ENCODE measurements at places on chromosomes 2 and 18.
A peak's percentile ranks its signal among the peaks of the same experiment; 100 is the strongest.

- no peak for DNase-seq
Observed at GRCh38 chr2:227016894-227017293, 147.1 kb downstream of the COL4A4 start.

- no peak for DNase-seq
Observed at GRCh38 chr18:623761-624620, 27.2 kb downstream of the CLUL1 start.

DNA sequence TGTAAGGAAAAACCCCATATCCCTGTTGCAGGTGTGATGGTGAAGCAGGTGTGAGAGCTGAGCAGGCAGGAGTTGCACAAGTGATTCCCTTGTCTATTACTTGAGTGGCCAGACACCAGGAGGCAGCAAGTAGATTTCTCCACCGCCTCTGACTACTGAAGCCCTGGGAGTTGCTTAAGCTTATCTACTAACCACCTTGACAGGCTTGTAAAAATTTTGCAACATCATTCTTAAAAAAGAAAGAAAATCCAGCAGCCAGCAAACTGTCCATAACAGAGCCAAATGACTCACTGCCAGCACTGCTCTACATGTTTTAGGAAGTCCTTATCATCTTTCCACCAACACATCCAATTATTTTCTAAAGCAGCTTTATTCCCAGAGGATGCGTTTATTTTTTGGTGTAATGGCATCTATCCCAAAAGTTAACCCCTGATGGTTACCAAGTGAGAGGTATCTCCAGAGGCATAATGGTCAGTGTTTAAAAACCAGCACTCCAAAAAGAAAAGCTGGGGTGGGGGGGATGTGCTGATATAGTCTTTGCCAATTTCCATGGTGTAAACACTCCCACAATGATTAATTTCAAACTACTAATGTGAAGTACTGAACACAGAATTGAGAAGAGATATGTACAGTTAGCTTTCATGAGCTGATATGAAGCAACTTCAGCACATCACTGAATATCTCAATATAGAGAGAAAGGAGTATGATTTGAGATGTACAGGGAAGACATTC, 16.3 kb upstream of the GPR39 start:
- DNase-seq = no peak

DNA sequence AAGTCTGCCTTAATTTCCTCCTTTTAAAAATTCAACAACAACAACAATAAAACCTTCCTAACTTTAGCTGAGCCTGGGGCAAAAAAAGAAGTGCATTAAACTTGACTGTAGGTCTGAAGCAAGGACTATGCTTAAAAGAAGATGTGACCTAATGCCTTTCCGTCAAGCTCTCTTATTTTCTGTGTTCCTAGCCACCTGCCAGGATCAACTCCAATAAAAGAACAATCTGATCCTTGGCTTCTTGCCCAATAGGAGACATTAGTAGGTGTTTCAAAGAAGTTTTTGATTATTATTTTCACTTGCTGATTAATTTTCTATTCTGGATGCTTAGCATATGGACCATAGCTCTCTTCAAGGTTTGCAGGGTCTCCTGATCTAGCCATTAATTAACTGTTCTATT, 237.5 kb downstream of the STK39 start:
- no peak for DNase-seq

GRCh38 chr2:37809525-37809924, 115.6 kb upstream of the RMDN2 start:
- no peak for DNase-seq

- DNase-seq = no peak
Observed at GRCh38 chr2:15559379-15560139, 1.6 kb downstream of the NBAS start.

DNA sequence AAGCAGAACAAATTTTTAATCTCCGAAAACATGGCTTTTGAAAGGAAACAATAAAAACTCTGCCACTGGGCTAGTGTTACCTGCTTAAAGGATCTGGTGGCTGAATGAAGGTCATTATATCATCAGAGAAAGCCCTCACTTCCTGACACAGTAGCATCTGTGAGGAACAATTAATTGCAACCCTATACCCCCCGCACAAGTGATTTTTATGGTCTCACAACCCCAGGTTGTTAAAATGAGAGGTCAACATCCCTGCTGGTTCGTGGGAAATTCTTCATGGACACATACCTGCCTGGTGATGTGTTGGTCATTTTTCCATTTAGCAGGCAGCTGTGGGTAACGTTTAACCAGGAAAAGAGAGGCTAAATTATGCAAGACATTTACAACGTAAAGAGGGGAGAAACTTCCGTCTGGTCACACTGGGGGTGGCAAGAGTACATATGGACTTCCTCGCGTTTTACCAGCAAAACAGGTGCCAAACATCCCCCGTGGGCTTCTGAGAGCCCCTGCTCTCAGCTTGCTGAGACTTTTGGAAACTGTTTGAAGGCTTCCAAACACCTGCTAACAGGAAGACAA, 29.2 kb downstream of the NIFK start:
- DNase-seq = no peak

- DNase-seq = peak; percentile 82
Observed at GRCh38 chr18:44679056-44679913, 1.4 kb upstream of the SETBP1 start.

DNA sequence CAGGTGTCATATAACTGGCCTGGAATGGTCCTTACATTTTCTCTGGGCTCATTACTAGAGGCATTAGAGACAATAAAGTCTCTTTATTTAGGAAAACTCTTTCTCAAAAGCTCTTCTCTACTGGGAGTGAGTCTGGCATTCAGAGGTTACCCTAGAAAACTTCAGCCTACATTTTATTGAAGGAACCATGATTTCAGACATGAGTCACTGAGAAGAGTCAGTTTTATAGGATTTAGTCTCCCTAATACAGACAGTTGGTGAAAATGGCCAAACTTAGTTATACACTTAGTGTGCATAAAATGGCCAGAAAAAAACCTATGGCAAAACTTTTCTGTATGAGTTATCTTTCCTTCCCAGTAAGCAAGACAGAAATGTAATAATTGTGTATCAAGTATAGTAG, 689.4 kb downstream of the ZEB2 start:
- DNase-seq = no peak
